ENCODE measurements at places on chromosomes 12 and 14.

DNA sequence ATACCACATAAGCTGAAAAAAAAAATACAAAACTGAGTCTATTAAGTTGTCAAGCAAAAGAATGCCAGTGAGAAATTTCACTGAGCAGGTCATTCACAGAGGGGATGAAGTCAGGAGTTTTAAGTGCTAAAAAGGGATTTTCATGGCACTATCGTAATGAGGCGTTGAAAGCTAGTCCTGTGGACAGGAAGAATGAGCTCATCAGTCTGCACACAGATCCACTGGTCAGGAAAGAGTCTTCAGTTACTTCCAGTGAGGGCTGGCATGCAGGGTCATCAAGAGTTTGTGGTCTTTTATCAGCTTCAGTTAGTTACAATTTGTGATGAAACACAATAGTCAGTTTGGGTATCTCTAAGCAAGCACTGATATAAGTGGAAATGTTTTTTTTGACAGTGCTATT is 88.1 kb upstream of the WSCD2 start:
- no peak for DNase-seq

GRCh38 chr12:32788405-32788804 is 32.7 kb upstream of the YARS2 start:
- no peak for DNase-seq

GRCh38 chr12:14403293-14403692 is 37.8 kb downstream of the ATF7IP start:
- DNase-seq: no peak

DNA sequence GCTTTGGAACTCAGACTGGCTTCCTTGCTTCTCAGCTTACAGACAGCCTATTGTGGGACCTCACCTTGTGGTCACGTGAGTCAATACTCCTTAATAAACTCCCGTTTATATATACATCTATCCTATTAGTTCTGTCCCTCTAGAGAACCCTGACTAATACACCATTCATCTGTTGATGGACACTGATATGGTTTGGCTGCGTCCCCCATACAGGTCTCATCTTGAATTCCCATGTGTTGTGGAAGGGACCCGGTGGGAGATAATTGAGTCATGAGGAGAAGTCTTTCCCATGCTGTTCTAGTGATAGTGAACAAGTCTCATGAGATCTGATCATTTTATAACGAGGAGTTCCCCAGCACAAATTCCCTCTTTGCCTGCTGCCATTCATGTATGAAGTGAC is 57.0 kb downstream of the OTOGL start:
- no peak for DNase-seq

GRCh38 chr14:21367582-21368144 is 16.2 kb downstream of the SUPT16H start:
- DNase-seq: no peak

DNA sequence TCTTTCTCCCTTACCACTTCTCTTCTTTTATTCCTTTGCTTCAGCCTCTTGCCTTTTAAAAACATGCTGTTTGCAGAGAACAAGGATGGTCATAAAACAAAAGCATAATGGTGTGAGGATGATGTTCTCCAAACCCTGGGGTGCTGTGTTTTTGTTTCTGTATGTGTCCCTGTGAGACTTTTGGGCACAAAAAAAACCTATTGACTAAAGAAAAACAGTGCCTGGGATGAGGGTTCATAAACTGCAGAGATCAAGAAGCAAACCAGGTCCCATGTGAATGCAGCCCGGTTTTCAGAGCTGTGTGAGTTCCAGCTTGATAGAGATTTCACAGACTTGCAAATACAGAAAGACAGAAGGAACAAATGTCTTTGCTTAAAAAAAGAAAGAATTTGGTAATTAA is 148.6 kb upstream of the CPSF6 start:
- no peak for DNase-seq

DNA sequence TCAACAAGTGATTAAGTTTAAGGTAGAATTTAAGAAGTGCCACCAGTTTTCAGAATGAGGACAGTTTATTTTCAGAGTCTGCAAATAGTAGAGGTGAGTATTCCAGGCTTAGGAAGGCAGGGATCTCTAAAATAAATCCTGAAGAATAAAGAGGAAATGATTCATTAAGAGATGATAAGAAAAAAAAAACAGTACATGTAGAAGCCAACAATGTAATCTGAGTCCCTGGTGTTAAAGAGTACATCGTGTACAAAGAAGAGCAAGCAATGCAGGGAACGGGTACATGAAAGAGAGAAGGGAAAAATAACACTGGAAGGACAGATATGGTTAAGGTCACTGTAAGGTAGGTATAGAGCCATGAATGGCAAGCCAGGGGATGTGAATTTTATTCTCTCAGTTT is 95.2 kb upstream of the FOXG1 start:
- DNase-seq: no peak

DNA sequence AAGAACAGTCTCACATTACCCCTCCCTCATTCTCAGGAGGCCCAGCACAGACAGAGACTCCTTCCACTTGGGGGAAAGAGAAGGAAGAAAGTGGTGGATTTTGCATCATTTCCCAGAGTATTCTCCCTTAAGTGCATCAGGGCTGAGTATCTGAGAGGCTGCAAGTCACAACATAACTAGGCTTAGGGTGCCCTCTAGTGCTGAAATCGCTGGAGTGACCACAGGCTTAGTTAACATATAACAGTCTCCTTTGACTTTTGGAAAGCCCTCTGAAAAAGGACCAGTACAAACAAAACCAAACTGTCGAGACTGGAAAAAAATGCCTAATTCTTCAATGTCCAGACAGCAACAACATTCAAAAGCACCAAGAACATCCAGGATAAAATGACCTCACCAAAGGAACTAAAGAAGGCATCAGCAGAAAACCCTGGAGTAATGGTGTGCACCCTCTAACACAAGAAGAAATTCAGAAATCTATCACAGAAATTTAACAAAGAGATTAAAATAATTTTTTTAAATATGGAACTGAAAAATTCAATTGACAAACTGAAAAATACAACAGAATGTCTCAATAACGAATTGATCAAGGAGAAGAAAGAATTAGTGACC is 412.3 kb downstream of the RPS29 start:
- DNase-seq: peak; percentile 75

DNA sequence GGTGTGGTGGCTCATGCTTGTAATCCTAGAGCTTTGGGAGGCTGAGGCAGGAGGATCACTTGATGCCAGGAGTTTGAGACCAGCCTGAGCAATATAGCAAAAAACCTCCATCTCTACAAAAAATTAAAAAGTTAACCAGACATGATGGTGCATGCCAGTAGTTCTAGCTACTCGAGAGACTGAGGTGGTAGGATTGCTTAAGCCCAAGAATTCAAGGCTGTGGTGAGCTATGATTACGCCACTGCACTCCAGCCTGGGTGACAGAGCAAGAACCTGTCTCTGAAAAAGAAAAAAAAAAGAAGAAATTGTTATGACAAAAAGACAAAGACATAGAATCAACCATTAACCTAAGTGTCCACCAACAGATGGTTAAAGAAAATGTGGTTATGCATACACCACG is 2.1 kb upstream of the ATP23 start:
- DNase-seq: no peak

GRCh38 chr12:65274602-65275272 is 3.7 kb upstream of the MSRB3 start:
- DNase-seq: no peak

DNA sequence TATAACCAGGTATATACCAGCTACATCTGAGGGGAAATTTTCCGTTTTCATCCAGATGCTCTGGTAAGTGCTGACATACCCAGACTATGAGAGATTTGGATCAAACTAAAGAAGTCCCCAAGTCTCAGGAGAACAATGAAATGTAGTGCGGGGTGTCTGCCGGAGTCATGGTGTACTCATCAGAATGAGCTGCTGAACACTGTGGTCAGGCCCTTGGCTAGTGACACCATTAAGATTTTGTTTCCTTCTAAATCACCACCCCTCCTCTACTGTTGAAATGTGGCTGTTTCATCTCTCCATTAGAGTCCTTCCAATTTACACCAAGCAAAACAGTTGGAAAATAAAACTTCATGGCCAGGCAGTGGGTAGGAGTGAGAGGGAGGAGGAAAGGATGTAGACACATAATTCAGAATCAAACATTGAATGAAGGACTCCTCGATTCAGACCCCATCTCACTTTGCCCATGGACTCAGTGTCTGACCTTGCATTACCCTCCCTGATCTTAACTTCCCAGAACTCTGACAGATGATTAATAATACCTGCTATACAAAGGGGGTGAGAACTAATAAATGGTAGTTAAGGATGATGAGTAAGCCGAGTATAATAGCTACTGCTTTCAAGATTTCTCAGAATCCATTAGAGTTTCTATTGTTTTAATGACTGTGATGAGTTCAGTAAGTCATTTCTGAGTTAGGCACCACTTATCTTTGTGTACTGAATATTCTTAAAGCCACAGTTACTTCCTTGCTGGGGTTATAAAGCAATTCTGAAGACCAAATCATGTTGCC is 127.4 kb downstream of the CRADD start:
- DNase-seq: no peak

GRCh38 chr12:129372876-129373275 is 519.6 kb downstream of the GLT1D1 start:
- DNase-seq: no peak

- DNase-seq: no peak
Measured at GRCh38 chr14:49947506-49947905, 54.6 kb downstream of the ARF6 start.

GRCh38 chr14:52110441-52111086 is 41.7 kb upstream of the NID2 start:
- DNase-seq: no peak

GRCh38 chr12:114360485-114360884 is 45.5 kb downstream of the TBX5 start:
- no peak for DNase-seq

DNA sequence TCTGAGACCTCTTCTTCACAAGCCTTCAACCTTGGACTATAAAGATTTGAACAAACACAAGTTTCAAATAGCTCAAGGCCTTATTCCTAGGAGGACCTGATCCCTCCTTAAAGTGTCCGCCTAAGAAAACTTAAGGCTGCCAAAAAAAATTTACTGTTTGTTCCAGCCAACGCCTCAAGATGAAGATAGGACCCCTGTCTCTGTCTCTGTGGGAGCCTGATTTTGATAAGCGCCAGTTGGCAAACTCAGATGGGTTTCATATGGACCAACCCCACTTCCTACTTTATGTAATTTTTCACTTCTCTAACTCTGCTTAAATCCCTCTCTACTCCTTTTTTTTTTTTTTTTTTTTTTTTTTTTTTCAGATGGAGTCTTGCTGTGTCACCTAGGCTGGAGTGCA is 11.0 kb downstream of the FKBP3 start:
- DNase-seq: no peak

Measured in neural crest cell (in vitro differentiated cells).